ENCODE measurements at places on chromosomes 7 and 10.

- DNase-seq = no peak
Observed at GRCh38 chr10:47033541-47034270, 122.5 kb downstream of the PTPN20 start.

GRCh38 chr10:132669208-132669861, 116.6 kb downstream of the NKX6-2 start:
- no peak for DNase-seq

GRCh38 chr10:29394321-29394932, 105.6 kb downstream of the LYZL1 start:
- no peak for DNase-seq

DNA sequence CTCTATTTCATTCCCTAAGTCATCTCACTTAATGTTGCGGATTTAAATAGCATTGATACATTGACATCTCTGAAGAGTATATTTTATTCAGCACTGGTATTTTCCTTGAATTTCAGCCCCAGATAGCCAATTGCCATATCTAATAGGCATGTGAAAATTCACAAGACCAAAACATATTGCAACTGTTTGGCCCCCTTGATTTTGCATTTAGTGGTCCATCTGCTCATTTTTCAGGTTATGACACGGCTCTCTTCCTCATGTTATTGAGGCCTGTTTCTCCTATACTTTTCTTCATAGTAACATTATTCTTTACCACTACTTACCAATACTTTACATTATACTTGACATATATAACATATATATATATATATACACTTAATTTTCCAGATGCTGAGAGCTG, 43.7 kb downstream of the MKLN1 start:
- DNase-seq = no peak

- no peak for DNase-seq
Observed at GRCh38 chr10:7428673-7429350, 18.0 kb upstream of the SFMBT2 start.

DNA sequence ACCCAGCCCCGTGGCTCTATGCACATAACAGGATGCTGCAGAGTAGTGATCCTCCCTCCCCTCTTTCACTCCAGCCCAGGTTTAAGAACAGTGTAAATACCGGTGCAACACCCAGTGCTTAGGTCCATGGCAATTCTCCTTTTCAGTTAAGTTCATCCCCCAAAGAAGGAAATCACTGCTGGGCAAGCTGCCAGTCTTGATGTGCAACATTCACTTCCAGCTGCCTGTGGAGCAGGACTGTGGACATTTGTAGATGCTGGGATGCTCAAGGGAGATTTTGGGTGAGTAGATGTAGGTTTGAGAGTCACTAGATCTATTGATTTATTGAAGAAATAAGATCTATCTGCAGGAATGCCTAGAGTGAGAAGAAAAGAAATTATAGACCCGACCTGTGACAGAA, 294.3 kb upstream of the KIAA1217 start:
- DNase-seq = no peak

DNA sequence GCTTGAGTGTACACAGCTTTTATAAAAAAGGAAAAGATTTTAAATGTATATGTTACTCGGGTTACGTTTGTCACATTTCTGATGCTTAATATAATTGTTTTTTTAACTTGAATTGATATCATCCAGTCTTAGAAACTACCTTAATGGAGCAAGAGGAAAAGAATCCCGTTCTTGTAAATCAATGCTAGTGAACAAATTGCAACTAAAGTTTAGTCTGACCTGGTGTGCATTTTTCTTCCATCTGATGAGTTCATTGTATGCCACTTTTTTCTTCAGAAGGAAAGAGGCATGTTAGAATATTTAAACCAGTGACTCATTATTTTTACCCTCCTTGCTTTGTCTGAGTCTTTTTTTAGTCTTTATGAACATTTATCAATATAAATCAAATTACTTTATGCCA, 34.7 kb downstream of the NET1 start:
- DNase-seq = no peak

DNA sequence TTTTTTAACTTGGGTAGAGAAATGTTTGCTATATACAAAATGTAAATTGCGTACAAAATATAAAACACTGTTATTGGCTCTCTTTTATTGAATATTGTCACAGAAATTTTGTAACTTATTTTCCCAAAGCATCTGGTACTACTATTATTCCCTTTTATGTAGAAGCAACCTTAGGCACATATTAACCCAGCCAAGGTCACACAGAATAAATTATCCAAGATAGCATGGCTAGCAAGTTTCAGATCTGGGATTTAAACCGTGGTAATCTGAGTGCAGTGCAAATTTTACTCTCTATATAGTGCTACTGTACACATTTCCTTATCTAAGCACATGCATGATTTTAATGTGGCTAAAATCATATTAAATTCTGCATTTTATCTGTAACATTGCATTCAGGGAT, 1190.5 kb upstream of the LRRTM3 start:
- no peak for DNase-seq

DNA sequence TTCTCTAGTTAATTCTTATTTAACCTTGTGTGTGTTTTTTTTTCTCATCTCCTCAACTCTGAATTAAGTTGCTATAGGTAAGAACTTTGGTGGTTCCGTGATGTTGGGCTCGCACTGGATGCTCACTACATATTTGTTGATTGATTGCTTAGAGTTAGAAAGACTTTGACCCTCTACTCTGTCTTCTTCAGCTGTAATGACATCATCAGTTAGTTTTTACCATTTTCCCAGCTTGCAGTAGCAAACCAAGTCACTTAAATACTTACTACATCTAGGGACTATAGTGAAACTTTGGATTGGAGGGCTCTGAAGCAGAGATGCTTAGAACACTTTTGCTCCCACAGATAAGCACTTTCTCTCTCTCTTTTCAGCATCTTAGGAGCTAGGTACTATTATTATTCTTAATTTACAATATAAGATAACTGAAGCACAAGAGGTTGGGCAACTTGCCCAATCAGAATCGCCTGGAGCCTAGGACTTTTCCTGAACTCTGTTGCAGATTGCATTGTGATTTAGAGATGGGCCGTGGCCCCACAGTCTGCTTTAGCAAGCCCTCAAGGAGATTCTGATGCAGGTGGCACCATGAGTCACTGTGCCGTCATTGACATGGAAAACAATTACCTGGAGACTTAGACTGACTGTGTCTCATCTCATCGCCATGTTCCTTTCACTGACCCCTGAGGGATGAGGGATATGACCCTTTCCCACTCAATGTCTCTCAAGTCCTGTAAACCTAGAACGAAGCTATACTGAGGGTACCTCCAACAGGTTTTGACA, 471.9 kb upstream of the PODXL start:
- DNase-seq = no peak
